ENCODE measurements at places on chromosomes 2 and 18.
A peak's percentile ranks its signal among the peaks of the same experiment; 100 is the strongest.

DNA sequence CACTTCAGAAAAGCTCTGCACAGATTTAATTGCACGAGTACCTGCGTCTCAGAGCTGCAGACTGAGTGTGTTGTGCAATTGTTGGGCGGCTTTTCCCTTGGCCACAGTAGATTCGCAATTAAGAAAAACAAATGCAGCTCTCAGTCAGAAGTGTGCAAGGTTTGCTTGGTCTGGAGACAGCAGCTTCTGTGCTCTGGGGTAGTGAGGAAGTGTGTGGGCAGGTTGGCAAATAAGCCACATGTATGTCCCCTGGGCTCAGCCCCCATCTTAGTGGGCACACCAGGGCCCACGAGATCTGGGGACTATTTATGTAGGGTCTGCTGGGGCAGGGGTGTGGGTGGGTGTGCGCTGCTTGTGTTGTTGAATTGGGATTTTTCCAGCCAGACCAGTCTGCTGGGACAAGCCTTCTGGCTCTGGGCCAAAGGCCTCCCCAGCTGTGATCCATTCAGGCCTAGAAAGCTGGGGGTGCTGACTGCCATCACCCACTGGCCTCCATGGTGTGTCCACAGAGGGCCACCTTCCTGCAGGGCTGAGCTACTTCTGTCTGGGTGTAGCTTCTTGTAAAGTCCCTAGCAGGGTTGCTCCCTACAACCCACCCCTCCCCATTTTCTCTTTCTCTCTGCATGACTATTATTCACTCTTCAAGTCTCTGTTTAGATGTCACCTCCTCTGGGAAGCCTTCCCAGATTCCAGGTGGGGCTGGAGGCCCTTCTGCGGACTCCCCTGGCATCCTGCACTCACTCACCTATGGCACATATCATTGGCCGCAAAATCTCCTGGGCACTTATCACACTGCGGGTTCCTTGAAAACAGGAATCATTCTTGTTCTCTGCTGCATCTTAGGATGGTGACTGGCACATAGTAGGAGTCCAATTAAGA is 67.8 kb downstream of the ODC1 start:
- no peak for DNase-seq

DNA sequence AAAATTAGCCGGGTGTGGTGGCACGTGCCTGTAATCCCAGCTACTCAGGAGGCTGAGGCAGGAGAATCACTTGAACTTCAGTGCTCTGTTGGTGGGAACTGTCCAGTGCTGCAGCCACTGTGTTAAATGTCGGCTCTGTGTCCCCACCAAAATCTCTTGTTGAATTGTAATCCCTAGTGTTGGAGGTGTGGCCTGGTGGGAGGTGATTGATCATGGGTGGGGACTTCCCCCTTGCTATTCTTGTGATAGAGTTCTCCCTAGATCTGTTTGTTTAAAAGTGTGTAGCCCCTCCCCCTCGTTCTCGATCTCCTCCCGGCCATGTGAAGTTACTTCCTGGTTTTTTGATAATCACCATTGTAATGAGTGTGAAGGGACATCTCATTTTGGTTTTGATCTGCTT is 9.8 kb upstream of the RPL31 start:
- no peak for DNase-seq

DNA sequence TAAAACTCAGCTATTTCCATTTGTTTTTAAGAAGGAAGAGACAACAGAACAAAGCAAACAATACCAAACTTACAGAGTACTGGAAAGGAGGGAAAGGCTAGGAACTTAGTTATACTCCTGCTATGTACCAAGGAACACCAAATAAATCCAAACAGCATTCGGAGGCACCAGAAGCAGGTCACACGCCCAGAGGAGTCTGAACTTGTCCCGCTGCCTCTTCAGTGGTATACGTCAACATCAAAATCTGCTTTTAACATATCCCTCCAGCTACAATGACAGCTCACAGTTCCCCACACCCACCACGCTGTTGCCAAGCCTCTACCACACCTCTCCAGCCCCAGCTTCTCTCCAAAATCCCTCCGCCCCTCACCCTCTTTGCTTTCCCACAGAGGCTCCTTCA is 17.3 kb downstream of the C2orf76 start:
- no peak for DNase-seq

- DNase-seq = no peak
These were observed 124.7 kb downstream of the RAPGEF4 start for GRCh38 chr2:172860336-172860707.

GRCh38 chr2:109020217-109020637 is 31.2 kb upstream of the EDAR start:
- peak; percentile 15 for DNase-seq

DNA sequence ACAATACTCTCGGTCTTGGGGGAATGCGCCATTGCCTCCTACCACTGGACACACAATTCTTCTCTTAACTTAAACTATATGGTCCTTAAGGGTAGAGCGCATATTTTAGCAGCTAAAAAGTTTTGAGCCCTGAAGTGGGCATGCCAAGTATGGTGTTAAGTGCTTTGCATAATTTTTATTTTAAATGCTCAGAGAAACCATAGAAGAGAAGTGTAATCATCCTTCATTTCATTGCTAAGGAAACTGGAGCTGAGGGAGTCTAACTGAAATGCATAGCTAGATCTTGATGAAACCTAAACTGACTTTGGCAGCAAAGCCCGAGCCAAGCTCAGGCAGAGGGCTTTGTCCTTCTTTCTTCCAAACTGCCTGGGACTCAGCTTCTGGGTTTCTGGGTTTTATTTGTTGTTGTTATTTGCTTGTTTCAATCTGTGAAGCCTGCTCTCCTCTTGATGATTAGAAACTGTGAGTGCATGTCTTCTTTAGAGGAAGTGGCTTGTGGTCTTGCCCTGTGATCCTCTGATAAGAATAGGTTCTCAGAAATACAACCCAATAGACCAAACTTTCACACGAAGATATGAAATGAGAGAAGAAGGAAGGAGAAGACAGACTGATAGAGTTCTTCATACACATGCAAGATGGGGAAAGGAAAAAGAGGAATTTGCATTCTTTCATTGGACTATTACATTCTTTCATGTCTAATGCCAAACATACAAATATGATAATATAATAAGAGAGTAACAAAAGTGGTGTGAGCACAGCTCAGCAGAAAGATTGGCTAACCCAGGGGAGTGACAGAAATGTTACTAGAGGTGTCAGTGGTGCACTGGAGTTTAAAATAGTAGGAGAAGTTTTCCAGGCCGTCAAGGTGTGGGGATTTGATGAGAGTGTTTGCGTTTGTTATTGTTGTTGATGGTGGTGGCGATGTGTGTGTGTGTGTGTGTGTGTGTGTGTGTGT is 7.5 kb upstream of the RNF144A start:
- peak; percentile 83 for DNase-seq

DNA sequence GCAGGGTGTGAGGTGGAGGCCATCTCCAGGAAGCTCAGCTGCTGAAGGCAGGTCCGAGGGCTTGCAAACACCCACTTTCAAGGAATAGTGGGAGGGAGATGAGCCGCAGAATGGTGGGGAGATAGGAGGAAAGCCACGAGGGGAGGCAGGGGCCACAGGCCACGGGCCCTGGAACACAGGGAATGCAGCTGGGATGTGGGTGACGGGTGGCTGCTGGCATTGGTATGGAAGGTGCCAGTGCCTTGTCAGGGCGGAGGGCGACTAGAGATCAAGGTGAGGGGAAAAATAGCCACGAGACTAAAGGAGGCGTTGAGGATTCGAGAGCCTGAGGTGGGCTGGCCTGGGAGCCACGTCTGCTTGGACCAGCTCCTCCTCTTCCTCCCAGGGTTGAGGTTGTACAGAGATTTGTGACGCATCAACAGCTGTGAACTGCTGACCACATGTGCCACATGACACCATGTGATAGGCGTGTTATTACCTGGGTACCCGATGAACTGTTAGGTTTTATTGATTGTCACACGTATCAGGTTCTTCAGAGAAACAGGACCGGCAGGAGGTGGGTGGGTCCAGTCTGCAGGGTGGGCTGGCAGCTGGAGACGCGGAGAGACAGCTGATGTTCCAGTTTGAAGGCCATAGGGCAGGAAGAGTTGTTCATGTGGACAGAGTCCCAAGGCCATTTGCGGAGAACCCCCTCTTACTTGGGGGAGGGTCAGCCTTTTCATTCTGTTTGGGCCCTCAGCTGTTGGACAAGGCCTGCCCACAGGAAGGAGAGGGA is 9.9 kb downstream of the IMPA2 start:
- DNase-seq = no peak

GRCh38 chr2:73601780-73602179 is 40.4 kb downstream of the NAT8 start:
- no peak for DNase-seq

DNA sequence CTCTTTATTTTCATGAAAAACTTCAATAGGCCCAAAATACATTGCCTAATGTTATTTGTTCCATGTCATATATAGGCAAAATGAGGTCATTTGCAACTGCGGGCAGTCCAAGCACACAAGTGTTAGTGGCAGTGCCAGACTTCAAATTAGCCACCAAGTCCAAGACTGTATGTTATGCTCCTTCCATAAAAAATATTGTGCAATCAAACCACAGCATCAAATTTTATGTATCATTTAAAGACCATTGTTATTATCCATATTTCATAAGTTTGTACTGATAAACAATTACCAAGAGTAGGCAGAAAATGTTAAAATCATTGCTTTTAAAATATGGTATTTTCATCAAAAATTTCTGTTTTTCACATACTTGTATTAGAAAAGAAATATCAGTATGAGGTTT is 54.1 kb downstream of the XIRP2 start:
- DNase-seq = no peak

GRCh38 chr2:18656048-18656447 is 66.7 kb upstream of the NT5C1B start:
- DNase-seq = no peak

- DNase-seq = no peak
These were observed 776.8 kb downstream of the BCL11A start for GRCh38 chr2:59776726-59777008.

DNA sequence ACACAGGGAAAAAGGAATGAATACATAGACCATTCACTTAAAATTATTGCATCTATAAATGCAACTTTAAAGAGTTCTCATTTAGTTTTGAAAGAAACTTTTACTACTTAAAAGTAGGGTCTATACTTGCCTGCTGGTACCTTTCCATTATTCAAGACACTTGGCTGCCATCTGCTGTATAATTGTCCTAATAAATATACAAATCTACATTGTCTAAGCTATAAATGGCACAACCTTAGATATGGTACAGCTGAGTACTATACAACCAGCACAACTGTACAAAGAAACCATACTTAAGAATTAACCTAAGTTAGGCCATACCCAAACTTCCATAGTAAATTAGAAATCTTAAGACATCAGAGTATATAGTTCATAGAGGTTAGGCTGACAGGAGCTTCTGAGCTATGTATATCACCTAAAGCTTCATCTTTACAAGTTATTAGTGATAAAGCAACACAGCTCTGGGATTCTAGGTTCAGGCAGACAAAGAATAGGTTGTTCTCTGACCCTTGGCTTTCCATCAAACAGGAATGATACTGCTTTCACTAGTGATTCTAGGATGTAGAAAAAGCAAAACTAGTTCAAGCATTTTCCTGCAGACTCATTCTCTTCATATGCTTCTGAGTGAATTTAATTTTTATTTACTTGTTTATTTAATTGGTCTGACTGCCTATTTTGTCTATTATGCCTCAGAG is 22.1 kb downstream of the EXOC6B start:
- DNase-seq = no peak

DNA sequence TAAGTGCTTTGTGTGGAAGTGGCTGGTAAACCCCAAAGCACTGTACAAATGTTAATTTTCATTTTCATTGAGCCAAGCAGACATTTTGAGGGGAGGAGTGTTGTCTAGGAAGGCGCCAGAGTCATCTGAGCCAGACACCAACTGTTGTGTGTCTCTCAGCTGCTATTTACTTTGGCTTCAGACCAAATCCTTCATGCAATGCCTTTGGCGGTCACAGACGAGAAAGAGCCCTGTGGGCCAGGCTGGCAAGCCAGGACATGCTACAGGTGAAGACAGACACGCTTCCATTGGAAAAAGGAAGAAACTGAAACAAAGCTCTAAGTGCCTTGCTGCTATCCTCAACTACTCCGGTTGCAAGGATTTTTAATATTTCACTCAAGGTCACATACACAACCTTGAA is 115.4 kb upstream of the CDC42EP3 start:
- no peak for DNase-seq

GRCh38 chr2:2639251-2640139 is 308.4 kb upstream of the MYT1L start:
- DNase-seq = no peak

DNA sequence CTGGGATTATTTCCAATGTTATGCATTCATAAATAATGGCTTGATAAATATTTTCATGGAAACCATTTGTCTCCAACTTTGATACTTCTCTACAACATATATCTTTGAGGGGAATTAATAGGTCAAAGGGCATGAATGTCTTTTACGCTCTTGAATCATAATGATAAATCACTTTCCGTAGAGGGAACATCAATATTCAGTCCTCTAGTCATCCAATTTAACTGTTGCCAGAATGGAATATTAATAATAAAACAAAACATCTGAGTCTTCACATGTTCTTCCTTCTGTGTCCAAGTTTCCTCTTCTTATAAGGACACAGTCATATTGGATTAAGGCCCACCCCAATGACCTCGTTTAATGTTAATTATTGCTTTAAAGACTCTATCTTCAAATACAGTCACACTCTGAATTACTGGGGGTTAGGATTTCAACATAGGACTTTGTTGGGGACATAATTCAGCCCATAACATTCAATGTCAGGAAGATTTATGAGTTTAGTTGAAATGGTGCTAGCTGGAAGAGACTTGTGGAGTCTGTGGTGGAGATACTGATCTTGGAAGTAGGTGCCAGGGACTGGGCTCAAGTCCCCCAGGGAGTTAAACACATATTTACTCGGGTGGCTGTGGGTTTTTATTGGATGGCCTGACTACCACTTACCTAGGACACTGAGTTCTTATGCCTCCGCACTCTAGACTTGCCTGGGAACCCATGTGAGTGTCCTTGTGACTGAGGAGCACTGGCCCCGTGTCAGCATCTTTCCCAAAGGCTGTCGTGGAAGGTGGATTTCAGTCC is 85.0 kb upstream of the SEC11C start:
- no peak for DNase-seq

DNA sequence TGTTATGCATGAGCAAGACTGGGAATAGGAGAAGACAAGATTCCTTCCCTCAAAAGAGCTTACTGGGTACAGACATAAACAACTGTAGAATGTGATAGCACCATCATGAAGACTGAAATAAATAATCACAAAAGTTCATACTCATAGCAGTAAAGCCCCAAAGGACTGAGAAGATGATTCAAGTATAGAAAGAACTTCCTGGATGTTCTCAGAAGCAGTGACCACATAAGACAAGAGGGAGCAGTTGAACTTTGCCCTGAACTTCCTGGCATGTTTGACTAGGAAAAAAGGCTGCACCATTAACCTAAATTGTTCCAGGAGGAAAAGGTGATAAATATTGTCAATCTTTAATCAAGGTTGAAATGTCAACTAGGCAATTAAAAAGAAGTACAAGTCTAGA is 57.8 kb upstream of the CCDC141 start:
- no peak for DNase-seq

DNA sequence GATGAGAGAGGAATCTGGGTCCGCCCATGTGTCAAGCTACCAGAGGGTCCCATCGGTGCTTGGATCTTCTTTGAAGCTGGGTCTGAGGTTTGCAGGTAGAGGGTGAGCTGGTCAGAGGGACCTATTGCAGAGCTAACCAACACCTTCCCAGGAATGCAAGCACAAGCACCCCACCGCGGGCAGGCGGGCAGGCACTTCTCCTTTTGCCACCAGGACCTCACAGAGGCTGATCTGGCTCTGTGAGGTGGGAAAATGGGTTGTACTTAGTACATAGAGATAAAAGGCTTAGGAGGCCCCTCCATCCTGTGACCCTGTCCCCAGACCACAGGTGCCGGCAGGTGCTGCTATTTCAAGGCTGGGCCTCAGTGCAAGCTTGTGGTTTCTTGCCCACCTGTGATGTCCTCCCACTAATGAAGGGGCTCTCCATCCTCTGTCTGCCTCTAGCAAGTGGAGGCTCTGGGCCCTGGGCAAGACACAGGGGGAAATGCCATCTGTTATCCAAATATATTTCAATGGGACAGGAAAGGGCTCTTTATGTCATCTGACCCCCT is 31.4 kb upstream of the IL37 start:
- no peak for DNase-seq
